ENCODE measurements at places on chromosomes 1 and 21.

DNA sequence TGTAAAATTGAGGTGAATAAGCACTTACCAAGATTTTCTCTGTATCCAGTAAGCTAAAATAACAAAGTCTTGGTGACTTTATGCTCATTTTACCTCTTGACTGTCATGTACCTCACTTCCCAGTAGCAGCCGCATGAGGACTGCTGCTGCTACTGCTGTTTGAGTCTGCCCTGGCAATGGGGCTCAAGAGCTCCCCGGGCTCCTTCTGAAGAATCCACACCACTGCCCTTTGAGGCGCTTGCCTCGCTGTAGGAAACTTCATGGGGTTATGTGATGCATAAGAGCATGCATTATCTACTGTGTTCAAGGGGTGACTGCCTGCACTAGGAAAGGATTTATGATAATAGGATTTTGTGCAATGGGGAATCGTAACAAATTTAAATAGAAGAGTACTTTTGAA lies 113.5 kb downstream of the NTNG1 start:
- DNase-seq, result no peak

DNA sequence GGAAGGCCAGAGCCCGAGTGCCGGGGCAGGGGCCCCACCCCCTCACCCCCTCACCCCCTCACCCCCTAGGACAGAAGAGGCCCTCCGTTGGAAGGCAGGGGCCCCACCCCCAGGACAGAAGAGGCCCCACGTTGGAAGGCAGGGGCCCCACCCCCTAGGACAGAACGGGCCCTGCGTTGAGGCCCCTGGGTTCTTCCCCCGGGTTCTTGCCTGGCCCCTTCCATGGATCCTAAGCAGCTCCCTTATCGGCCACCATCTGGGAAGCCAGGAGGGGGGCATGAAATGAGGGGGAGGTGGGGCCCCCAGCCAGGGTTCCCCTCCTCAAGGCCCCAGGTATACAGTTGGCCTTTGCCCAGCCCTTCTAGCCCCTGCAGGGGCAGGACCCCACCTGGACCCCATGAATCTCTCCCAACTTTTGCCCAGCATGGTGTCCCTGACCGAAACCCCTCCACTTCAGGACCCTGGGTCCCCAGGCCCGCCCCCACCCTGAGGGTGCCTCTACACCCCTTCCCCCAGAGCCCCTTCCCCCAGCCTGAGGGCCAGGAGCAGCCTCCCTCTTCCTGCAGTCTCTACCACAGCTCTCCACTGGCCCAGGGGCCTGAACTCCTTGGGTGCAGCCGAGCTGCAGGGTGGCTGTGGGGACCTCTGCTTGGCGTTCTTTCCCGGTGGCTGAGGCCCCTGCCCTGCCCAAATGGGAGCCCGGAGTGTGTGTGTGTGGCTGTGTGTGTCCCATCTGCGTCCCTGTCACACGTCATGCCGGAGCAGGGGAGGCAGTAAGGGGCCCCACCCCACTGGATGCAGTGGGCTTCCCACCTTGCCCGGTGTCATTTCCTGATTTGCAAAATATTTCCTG lies 4.3 kb upstream of the VWA1 start:
- no peak for DNase-seq

GRCh38 chr1:235069577-235070563 lies 58.8 kb downstream of the TOMM20 start:
- no peak for DNase-seq

GRCh38 chr1:63668298-63668697 lies 75.1 kb downstream of the PGM1 start:
- DNase-seq, result no peak

- no peak for DNase-seq
These were observed 141.4 kb upstream of the CXADR start for GRCh38 chr21:17371450-17371849.

All from activated CD4-positive, alpha-beta T cell treated with anti-CD3 and anti-CD28 coated beads, Interleukin-2, amount 50 U/mL, for 1 hour (primary cell).